NCI-H1694 treated with DMSO at 0.1 percent for 48 hours (cell line): ENCODE measurements at places on chromosomes 7 and 10.
A peak's percentile ranks its signal among the peaks of the same experiment; 100 is the strongest.

DNA sequence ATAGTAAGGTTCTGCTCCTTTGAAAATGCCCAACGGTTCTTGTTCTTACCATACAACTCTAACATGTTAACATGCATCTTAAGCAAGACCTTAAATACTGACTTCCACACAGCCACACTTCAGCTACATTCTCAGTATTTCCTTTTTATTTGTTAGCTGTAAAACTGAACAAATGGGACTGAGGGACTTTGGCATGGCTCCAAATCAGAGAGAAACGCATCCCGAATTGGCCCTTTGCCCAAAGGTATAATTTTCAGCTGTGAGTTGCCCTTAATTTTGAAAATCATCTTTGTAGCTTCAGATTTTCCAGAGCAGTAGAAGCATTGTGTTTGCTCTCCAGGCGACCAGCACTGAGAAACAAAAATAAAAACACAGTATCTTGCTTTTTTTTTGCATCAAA lies 56.4 kb downstream of the NEUROD6 start:
- peak; percentile 65 for DNase-seq

GRCh38 chr10:30943451-30943850 lies 88.2 kb downstream of the ZNF438 start:
- DNase-seq: no peak

DNA sequence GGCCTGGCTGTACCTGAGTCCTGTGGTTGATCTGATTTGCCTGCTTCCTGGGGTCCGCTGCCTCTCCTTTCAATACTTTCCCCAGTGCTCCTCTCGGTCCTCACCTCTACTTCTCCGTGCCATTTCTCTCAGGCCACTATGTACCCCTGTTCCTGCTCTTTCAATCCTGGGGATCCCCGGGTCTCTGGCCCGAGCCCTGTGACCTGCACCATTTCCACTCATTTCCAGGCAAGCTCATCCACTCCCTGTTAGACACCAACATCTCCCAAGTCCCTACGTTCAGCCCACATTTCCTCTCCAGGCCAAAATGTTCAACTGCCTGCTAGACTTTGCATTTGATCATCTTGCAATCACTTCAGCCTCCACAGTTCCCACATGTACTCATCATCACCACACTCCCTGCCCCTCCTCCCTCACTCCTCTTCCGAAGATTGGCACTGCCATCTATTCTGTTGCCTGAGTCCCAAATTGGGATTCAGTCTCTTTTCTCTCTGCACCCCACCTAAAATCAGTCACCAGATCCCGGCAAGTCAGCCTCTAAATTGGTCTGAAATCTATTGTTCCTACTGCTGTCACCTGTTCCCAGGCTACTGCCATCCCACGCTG lies 34.4 kb upstream of the ZMIZ1 start:
- DNase-seq: no peak

DNA sequence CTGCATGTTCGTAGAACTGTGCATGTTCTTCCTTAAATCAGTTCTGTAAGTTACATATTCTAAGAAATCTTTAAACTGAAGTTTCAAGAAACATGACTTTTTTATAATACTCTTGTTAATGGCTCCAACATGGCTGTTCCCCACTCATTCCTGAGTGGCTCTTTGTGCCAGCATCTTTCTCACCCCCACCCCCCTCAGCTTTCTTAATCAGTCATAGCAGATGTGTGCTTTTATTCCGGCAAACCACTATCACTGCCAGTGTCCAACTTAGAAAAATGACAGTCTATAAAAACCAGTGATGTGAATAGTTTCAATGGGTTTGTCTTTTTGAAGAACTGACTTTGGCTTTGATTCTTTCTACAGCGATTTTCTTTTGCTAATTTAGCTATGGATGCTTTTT lies 37.6 kb downstream of the PITRM1 start:
- DNase-seq: no peak

DNA sequence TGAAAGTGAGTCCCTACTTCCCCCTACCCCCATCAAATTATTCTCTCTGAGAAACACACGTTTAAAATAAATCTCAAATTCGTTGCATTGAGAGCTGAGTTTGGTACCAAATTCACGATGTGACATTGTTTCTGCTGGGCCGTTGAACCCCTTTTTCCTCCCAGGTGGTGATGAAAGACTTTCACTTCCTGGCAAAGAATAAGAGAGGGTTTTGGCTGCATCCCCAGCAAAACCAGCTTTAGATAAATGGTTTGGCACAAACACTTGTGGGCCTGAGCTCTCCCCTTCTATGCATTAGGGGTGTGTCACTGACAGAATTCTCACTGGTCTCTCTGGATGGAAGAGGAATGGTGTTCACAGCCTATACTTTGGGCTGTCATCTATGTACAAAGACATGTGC lies 8.8 kb upstream of the DNTT start:
- no peak for DNase-seq

DNA sequence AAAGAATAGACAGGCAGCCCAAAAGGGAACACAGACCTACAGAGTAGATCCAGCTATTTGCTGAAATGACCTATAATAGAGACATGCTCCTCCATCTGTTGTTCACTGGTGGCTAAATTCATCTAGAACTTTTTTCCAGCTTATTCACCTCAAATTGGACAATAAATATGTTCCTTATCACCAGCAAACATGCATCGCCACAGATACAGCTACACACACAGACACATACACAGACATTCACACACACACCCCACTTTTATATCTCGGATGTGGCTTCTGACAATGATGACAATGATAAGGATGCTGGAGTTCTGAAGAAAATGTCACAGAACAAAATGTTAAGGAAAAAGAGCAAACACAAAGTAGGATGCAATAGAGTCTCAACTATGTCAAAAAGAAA lies 175.4 kb downstream of the LSM5 start:
- DNase-seq: no peak

GRCh38 chr10:129628823-129629222 lies 161.8 kb downstream of the MGMT start:
- DNase-seq: no peak

- DNase-seq: no peak
Observed at GRCh38 chr7:116499168-116500077, at the start of gene CAV2. CAV2 (plus strand) TSS chr7:116499738; CDS start chr7:116499782, 44 bp downstream.

DNA sequence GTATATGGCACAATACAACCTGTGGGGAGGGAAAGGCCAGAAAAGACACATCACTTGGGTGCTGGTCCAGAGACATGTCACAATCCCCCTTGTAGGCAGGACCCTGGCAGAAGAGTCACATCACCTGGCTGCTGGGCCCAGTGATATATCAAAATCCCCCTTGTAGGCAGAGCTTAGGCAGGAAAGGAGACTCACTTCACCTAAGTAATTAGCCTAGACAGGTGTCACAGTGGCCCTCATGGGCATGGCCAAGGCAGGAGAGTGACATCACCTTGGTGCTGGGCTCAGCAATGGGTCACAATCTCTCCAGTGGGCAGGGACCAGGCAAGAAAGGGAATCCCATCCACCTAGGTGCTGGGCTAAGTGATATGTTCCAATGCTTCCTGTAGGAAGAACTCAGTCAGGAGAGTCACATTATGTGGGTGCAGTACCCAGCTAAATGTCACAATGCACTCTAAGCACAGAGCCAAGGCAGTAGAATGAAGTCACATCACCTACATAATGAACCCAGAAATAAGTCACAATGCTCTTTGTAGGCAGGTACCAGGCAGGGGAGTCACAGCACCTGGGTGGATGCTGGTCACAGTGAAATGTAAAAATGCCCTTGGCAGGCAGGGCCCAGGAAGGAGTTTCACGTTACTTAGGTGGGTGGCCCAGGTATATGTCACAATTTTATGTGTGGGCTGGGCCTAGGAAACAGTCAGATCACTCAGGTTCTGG lies 18.9 kb upstream of the ZNF736 start:
- DNase-seq: no peak

DNA sequence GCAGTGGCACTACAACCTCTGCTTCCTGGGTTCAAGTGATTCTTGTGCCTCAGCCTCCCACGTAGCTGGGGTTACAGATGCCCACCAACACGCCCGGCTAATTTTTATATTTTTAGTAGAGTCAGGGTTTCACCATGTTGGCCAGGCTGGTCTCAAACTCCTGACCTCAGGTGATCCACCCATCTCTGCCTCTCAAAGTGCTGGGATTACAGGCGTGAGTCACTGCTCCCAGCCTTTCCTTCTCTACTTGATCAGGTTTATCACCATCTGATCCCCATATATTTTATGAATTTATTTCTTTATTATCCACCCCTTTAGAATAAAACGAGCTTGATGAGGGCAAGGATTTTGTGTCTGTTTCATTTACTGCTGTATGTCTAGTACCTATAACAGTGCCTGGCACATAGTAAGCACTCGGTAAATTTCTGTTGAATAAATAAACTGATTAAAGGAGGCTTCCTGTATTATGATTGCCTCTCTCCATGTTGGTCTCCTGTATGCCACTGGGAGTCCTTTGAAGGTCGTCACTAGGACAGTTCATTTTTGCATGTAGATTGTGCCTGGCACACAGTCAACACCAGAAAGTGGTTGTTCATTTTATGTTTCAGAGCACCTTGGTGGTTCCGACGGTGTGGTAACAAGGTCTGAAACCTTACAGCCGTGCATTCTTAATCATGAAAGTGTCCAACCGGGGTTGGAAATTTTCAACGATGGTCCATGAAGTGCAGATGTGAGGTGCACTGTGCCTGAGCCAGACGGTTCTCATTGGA lies 9.6 kb upstream of the EIF3A start:
- no peak for DNase-seq

DNA sequence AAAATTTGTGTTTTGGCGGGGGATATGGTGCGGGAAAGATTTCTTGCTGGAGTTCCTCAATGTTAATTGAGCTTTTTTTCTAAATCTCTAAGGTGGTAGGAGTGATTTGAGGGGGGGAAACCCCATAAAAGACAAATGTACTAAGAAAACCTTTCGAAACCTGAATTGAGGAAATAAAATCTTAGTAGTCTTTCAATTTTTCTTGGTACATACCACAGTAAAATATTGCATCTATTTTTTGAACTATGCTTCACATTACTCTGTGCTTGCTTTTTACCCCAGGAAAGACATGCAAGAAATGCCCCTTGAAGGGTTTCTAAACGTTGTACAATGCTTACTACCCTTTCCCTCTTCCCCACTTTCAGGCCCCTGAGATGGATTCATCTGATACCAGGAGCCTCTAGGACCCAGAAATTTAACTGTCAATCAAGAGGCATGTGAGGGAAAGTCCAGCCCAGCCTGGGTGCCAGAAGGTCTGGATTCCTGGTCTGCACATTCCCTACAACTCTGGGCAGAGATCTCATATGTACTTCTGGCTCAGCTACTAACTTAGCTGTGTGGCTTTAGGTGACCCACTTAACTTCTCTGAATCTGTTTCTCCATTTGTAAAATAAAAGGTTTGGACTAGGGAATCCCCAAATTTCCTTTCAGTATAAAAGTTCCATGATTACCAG lies 5.8 kb upstream of the PDCD4 start:
- no peak for DNase-seq

DNA sequence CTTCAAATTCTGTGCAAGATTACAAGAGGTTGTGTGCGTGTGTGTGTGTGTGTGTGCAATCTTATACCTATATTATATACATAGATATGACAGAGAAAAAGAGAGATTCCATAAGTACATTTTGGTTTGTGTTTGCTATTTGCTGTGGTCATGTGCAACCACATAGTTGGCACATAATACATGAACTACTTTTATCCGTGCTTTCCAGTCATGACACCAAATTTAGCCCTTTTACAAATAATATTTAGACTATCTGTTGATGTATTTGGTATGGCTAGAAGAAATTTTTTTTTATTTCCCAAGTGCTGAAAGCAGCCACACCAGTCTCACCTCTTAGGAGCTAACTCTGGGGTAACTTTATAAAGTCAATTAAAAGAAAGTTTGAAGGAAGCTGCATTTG lies 63.5 kb upstream of the EGFR start:
- no peak for DNase-seq

GRCh38 chr7:103690242-103690974 lies 244.4 kb upstream of the SLC26A5 start:
- DNase-seq: no peak

DNA sequence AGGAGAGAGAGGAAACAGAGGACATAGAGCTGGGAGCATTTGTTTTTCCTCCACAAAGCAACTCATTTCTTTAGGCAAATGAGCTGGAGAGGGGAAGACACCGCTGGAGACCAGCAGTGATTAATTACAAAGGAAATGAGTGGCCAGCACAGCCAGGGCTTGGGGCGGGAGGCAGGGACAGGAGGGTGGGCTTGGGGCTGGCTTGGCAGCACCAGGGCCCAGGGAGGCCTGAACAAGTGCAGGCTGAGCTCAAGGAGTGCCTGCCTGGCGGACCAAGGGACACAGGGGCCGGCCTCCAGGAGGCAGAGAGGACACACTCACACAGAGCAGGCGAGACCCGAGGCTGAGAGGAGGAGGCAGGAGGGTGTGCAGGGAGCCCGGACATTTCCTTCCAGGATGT lies 149.0 kb upstream of the UNC5B start:
- DNase-seq: no peak

DNA sequence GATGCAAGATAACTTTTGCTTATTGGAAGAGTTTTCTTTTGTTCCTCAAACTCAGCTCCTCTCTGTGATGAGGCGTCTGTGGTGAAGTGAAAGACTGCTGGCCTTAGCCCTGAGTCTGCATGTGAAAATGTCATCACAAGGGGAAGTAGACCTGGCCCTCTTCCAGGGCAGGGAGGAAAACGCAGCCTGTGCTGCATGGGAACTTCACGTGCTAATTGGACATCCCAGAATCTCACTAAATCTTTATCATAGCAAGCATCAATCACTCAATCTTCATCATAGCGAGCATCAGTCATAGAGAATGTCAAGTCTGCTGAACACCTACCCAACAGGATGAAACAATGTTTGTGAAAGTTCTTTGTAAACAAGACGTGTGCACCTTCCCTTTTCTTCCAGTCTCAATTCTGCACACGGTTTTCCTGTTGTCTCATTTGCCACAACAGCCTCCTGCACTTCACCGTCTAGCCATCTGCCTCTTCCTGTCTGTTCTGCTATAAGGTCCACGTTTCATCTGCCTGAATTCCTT lies 314.6 kb downstream of the FRMD4A start:
- DNase-seq: no peak

DNA sequence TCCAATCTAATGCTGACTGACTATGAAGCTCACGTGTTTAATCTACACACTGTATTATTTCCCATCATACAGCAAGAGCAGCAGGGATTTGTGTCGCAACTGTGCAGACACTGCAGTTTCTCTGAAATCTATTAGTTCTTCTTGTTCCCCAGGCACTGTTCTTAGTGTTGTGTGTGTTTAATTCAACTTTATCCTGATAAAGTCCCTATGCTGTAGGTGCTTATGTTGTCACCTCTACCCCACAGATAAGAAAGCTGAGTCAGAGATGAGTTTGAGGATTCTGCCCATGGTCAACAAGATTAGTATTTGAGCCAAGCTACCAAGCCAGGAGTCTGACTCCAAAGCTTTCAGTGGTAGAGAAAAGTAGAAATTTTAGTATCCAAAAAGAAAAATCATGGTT lies 22.5 kb upstream of the EPHB6 start:
- DNase-seq: no peak

- no peak for DNase-seq
Observed at GRCh38 chr10:113856563-113856962, 2.1 kb downstream of the NHLRC2 start.

DNA sequence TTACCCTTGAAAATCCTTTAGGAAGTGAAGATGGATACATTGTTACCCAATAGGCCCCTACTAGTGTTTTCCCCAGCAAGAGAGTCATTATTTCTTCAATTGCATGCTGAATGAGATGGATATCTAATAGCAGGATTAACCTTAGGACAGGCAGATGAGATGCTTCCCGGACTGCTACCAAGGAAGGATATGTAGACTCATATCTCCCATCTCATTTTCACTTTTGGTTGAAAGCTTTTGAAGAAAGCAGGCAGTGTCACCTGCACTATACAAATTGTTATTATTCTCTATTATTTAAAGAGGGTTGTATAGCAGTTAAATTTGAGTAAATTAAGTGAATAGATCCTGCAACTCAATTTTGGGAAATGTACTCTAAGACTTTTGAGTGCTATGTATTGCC lies 17.0 kb upstream of the ARHGAP21 start:
- DNase-seq: no peak
